ENCODE measurements at places on chromosomes 5 and 9.

- no peak for DNase-seq
Measured at GRCh38 chr5:97095318-97095732, 47.1 kb downstream of the LIX1 start.

GRCh38 chr9:11402621-11403020 lies 789.8 kb upstream of the PTPRD start:
- DNase-seq, result no peak

GRCh38 chr5:37889612-37890317 lies 49.9 kb upstream of the GDNF start:
- DNase-seq, result no peak

DNA sequence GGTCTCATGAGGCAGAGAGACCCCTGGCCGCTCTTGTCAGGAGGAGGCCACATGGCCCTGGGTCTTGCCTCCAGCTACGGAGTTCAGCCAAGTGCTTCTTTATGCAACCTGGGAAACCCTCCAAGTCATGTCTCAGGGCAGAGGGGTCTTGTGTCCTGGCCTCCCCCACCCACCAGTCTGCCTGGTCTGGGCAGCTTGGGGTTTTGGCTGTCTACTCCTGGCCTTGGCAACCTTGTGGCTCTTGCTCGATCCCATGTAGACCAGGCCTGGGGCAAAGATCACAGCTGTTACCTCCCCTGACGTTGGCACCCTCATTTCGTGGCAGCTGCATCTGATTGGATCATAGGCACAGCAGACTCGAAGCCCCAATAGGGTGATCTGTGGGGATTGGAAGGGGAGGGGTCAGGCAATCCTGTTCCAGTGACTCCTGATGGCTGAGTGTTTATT lies 28.4 kb downstream of the JADE2 start:
- no peak for DNase-seq

DNA sequence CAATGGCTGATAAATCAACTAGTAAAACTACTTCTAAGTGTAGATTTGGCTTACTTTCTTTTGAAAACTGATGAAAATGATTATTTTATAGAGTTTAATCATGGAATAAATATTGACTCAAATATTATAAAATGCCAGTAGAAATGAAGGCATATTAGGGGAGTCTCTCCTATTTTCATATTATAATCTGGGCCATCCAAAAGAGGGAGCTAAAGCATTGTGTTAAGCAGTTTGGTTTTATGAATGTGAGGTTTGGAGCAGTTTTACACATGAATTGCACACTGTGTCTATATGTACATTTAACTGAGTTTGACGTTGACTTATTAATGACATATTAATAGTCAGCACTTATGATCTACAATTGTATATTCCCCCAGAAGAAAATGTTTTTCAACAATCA lies 17.4 kb downstream of the CDH9 start:
- DNase-seq, result no peak

DNA sequence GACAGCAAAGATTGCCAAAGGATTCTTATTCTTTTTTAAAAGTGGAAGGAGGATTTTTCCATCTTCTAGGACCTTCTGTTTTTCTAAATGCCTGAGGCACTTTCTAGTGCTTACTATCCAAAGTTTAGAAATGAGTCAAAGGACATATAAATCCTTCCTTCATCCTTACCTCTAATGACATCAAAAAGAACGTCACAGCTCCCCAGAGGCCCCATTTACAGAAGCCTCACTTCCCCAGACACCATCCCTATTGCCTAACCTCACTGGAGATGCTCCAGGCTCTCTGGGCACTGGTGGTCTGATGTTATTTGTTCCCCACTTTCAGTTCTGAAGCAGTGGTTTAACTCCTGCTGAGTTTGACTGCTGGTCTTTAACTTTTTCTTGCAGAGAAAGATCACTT lies 504.3 kb downstream of the AGTPBP1 start:
- no peak for DNase-seq

DNA sequence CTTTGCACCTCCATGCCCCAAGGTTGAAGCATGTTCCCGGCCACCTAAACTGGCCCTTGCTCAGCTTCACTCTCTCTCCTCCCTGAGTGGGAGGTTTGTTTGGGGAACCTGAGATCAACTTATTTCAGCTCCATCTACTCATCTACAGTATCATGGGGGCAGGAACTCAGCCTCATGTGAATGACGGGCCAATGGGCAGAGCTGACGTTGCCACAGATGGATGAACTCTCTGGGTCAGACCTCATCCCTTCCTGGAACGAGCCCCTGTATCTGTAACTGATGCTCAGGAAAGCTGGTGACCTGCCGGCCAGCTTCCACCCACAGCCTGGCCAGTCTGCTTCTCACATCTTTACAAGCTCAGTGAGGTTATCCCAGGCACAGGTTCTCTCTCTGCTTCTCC lies 369.6 kb downstream of the IRX2 start:
- no peak for DNase-seq

DNA sequence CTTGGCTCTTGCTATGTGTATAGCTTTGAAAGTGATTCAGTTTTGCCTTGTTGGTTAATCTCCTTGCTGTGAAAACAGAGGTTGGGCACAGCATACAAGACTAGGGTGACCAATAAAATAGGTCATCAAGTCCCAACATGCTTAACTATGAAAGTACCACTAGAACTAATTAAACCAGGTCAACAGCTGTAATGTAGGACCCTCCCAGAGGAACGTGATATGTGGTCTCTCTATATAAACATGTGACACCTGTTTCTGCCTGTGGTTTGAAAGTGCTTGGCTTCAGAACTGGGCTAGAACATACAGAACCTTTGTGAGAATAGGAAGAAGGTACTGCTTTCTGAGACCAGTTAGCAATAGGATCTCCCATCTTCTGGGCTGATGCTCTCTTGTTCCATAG lies 297.1 kb downstream of the FBXL7 start:
- DNase-seq, result no peak

GRCh38 chr9:85511746-85512145 lies 230.0 kb downstream of the AGTPBP1 start:
- no peak for DNase-seq

- DNase-seq, result no peak
Measured at GRCh38 chr5:128081111-128081851, 2.3 kb upstream of the SLC12A2 start.

- DNase-seq, result no peak
Measured at GRCh38 chr9:109387206-109387605, 66.3 kb upstream of the EPB41L4B start.

DNA sequence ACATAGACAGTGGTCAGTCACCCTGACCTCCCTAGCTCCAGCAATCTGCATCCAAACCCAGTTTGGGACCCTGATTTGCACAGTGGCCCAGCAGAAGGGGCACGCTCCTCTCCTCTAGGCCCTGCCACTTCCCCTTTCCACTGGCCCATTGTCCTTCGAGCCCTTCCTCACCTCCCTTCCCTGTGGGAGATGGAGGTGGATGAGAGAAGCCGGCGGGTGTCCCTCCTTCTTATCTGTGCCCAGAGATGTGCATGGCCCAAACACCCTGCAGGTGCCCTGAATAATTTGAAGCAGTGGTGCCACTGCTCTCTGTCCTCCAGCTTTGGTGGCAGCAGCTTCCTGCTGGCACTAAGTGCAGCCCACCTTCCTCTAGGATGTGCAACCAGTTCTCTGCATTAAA lies 140.0 kb downstream of the BARX1 start:
- DNase-seq, result no peak

GRCh38 chr5:96316487-96316886 lies 116.6 kb downstream of the PCSK1 start:
- no peak for DNase-seq

DNA sequence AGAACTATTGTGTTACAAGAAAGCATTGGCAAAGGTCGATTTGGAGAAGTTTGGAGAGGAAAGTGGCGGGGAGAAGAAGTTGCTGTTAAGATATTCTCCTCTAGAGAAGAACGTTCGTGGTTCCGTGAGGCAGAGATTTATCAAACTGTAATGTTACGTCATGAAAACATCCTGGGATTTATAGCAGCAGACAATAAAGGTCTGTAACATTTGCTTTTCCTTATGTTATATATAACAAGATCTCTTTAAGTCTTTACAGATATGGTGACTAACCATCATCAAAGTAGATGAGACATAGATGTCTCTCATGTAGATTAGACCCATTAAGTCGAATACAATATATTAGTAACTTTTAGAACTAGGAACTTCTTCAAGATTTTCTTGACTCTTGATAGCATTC lies 33.0 kb downstream of the TGFBR1 start:
- DNase-seq, result no peak

GRCh38 chr9:17191082-17191481 lies 56.2 kb downstream of the CNTLN start:
- no peak for DNase-seq

DNA sequence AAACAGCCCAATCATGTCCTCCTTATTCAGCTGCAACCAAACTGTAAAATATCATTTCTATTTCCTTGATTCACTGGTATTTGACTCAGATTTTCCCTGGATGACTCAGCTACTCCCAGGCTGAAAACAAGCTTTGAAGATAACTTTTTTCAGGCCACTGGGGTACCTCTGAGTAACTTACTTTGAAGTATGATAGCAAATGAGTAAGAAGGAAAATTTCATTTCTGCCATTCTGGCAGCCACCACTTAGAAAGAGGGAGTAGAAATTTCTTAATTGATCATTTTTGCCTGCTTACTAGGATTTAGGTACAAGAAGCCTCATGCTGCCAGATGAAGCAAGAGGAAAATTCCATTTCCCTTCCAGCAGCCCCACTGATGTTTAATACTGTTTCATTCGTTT lies 247.4 kb downstream of the PRELID2 start:
- DNase-seq, result no peak

GRCh38 chr5:177368869-177369644 lies 11.3 kb downstream of the RGS14 start:
- DNase-seq, result peak; percentile 76

DNA sequence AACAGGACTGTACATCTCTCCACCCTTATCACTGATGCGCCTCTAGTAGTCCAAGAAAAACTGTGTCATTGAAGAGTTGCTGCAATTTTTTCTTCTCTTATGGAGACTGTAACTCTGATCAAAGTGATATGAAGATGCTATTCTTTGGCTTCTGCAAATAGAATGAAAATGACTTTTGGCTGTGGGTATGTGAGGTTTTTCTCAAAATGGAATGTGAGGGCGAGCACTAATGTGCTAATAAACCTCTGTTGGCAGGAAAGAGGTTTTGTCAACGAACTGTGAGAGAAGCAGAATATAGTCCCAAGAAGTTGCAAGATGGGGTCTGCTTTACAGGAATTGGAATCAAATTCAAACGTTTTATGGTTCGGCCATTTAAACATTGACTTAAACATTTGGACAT lies 252.0 kb upstream of the GAS1 start:
- no peak for DNase-seq

- peak; percentile 46 for DNase-seq
Measured at GRCh38 chr5:164934561-164934960, 1429.1 kb downstream of the MAT2B start.

- no peak for DNase-seq
Measured at GRCh38 chr5:37730896-37731455, 108.9 kb downstream of the GDNF start.

GRCh38 chr5:79962575-79963222 lies 28.4 kb downstream of the MTX3 start:
- DNase-seq, result no peak

DNA sequence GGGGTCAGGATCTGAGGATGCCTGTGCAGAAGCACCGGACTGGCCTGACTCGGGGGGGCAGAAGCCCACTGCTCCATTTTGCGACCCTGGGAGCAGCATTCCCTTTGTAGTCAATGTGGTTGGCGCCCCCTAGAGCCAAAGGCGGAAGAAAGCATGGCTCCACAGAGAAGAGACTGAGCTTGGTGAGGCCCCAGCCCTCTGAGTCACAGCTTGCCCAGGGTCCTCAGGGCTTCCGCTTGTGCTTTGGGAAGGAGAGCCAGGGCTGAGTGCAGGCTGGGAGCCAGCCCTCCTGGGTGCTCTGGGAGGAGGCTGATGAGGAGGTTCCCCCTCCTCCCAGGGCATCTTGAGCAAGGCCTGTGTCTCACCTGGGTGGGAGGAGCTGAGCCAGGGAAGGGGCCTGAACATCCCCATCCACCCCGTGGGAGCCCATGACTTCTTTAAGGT lies 5.5 kb upstream of the AQP3 start:
- peak; percentile 94 for DNase-seq

DNA sequence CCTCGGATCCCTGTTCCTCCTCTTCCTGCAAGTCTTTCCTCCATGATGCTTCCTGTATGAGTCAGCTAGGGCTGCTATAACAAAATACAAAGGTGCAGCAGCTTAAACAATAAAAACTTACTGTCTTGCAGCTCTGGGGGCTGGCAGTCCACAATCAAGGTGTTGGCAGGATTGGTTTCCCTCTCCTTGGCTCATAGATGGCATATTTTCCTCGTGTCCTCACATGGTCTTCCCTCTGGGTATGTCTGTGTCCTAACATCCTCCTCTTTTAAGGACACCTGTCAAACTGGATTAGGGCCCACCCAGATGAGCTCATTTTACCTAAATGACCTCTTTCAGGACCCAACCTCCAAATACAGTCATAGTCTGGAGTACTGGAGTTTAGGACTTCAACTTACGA lies 117.5 kb downstream of the MED10 start:
- no peak for DNase-seq

- DNase-seq, result no peak
Measured at GRCh38 chr5:170846416-170846815, 15.4 kb upstream of the RANBP17 start.

GRCh38 chr9:114969269-114969668 lies 38.9 kb upstream of the TNFSF8 start:
- DNase-seq, result peak; percentile 29

GRCh38 chr9:38180656-38181055 lies 111.6 kb upstream of the SHB start:
- no peak for DNase-seq

DNA sequence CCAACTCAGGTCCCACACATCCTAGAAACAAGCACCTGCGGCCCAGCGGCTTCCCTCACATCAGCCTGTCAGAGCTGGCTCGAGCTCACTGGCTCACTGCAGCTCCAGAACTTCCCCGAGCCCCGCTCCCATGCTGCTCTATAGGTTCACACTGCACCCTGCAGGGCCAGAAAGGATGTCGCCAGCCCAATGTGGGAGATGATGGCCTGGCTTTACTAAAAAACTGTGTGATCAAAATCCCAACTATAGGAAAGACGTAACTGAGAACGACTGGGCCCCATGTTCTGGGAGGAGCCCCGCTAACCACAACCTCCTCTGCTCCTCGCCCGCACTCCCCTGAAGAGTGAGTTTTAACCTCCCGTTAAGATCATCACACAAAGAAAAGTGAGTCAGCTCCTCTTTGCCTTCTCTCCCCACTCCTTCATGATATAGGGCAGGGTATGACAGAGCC lies 4.6 kb downstream of the SURF4 start:
- no peak for DNase-seq

DNA sequence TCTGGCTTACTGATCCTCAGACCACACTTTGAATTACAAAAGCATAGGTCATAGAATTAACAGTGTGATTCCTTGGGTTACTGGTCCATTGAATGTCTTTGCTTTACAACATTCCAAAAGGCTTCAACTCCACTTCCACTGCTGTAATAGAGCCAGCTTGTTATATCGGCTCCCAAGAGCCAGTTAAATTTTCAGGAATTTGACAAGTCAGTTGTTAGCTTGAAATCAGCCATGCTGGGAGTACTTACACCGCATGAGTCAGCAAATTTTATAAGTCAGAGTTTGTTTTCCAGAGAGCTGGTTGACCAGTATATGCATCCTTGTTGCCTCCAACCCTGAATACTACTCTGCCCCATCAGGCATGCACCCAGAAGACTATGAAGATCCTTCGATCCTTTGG lies 73.1 kb downstream of the FOXB2 start:
- peak; percentile 60 for DNase-seq

Data from GM23338 (cell line).